Liver (tissue), 10 donors: ENCODE measurements at places on chromosomes 2 and 18. TPM values are rescaled to one million over a fixed set of nuclear protein-coding genes. Genes with fewer than 3 reads are reported as not detected.

The HOXD1 gene
- total RNA-seq, result not detected

The SLC30A3 gene
- not detected for total RNA-seq

The NT5C1B gene
- not detected for total RNA-seq

The EPAS1 gene
- 51.5 TPM for total RNA-seq

DNA sequence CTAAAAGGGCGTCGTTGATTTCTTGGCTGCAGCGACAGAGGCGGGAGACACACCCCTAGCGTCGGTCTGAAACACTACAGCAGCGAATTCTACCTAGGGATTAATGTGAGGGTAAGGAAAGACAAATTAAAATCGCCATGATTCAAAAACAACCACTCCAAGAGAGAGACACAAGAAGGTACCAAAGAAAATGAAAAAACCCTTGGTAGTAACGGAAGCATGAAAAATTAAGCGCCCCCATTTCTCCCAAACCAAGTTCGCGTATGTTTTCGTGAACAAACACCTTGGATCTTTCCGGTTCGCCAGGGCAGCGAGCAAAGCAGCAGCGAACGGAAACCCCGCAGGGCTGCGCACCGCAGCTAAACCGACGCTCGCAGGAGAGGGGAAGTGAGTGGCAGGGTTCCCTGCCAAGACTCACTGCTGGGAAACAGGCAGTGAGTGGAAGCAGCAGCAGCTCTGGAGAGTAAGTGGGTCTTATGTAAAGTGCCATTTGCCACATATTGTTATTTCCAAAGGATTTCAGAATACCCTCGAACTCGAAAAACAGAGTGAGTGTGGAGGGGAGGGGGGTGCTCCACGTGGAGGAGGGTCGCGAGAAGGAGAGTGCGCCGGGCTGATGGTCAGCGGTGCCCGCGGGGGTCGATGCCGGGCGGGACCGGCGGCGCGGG lies 1.0 kb downstream of the PPP3R1 start:
- peak; percentile 73 for DNase-seq

GRCh38 chr2:234985608-234986245 lies 33.9 kb downstream of the SH3BP4 start:
- DNase-seq, result no peak

GRCh38 chr2:239892441-239893235 lies 132.5 kb downstream of the NDUFA10 start:
- no peak for DNase-seq

DNA sequence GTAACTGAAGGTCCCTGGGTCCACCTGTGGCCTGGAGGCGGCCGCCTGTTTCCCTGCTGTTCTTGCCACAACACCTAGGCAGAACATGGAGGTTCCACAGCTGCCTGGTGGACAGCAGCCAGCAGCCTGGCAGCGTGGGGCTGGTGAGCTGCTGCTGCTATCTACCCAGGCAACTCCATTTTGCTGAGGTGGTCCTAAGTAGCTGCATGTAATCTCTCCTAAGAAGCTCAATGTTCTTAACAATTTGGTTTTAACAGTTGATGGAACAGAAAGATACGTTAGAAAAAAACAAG lies 66.7 kb downstream of the NDUFA10 start:
- no peak for DNase-seq

- DNase-seq, result no peak
Observed at GRCh38 chr2:55898386-55899040, 25.1 kb downstream of the EFEMP1 start.

GRCh38 chr18:45363196-45363595 lies 252.1 kb upstream of the SLC14A2 start:
- no peak for DNase-seq

DNA sequence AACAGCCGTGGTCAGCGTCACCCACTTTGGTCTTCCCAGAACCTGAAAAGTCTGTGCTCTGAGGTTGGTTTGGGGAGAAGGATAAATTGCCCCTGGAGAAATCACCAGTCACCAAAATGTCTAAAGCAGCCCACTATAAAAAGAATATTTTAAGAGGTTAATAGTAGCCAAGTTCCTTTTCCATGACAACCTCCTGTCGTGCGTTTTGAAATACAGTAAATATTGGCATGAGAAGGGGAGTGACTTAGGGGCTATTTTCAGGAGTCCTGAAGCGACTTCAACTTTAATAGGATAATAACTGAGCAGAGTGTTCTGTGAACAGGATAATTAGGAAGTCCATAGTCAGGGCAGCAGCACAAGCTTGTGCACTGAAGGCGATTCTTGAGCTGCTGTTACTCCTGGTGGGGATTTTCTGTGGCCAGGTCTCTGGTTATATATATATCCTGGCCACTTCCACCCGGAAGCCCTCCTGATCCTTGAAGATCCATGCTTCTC lies 49.3 kb downstream of the RNF144A start:
- DNase-seq, result peak; percentile 5

DNA sequence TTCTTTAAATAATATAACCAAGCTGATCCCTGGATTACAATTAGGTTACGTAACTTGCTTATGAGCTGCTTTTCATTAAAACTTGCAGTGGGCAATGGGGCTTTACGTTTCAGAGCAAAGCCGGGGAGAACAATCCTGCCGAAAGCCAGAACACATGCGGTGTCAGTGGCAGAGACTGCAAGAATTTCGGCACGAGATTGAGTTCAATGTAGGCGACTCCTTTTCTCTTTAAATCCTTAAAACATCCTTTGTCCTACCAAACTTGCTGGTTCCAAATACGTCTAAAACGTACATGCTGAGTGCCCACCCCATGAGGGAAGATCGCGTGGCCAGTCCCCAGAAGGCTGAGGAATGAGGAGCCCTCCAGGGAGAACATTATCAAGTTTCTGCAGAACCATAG lies 36.8 kb upstream of the NCOA1 start:
- DNase-seq, result no peak

GRCh38 chr2:220221992-220222391 lies 594.6 kb downstream of the SLC4A3 start:
- DNase-seq, result no peak

DNA sequence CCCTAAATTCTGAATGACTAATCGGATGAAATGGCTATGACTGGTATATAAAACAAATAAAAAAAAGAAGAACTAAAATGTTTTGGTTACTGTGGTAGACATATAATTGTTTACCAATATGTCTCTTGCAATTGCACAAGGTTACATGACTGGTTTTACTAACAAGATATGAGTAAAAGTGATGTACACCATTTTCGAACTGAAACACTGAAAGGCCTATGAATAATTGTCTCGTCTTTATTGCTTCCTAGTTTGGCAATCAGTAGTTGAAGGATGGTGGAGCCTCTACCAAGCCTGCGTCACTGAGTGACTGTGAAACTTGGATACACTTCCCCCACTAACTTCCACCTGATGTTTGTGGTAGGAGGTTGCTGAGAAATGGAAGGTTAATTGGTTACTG lies 16.5 kb downstream of the CDH19 start:
- DNase-seq, result no peak

GRCh38 chr2:80517316-80517715 lies 212.8 kb upstream of the LRRTM1 start:
- no peak for DNase-seq

- no peak for DNase-seq
Observed at GRCh38 chr18:6222271-6222670, 192.4 kb downstream of the L3MBTL4 start.
